ENCODE measurements at places on chromosomes 3 and 15.

DNA sequence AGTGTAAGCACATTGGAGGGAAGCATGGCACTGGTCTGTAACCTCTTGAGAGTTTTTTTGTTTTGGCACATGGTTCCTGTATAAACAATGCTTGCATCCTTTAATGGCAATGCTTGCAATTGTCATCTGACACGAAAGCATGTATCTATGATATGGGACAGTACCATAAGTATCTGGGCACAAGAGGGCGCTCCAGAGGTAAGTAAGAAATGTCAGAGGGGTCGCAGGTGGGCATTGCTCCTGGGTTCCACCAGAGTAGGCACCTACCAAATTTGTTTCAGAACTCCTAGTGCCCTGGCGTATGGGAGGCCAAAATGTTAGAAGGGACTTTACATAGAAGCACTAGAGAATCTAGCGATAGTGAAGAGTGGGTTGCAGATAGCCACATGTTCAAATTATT, 58.7 kb upstream of the BCHE start:
- peak; percentile 46 for DNase-seq

GRCh38 chr3:13371100-13372075, 48.7 kb downstream of the NUP210 start:
- DNase-seq, result no peak

DNA sequence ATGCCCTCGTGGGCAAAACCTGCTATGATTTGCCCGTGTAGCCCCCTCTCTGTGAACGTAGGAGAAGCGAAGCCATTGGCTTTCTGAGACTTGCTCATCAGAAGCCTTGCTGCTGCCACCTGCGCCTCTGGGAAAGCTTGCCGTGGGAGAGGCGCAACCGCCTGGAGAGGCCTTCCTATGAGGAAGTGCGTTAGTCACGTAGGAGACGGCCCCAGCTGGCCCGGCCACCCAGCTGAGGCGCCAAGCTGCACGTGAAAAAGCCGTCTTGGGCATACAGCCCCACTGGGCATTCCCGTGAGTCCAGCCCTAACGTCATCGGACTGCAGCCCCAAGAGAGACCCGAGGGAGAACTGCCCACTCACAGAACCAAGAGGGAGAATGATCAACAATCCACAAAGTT, 49.1 kb upstream of the TJP1 start:
- no peak for DNase-seq

GRCh38 chr3:123586131-123586530, 1.3 kb upstream of the HACD2 start:
- peak; percentile 95 for DNase-seq
